ENCODE measurements at places on chromosomes 11 and 22. TPM values are rescaled to one million over a fixed set of nuclear protein-coding genes. Genes with fewer than 3 reads are reported as not detected.

The OLFML1 gene
- 32.1 TPM for total RNA-seq

The KDM4D gene
- total RNA-seq = 2.6 TPM

The C1QTNF5 gene
- 39.0 TPM for total RNA-seq

The SLC1A2 gene
- 0.88 TPM for total RNA-seq

The SPON1 gene
- 82.8 TPM for total RNA-seq

The OR51I1 gene
- 0.64 TPM for total RNA-seq

The ACRV1 gene
- total RNA-seq = not detected

The MPST gene
- total RNA-seq = 108 TPM

The ABCC8 gene
- total RNA-seq = 4.5 TPM

The ANKK1 gene
- 0.47 TPM for total RNA-seq

The LGALS12 gene
- 3.7 TPM for total RNA-seq

The CRELD2 gene
- total RNA-seq = 25.7 TPM

The SYCE3 gene
- total RNA-seq = 0.58 TPM

The ACCS gene
- 49.2 TPM for total RNA-seq

The FAM181B gene
- 5.0 TPM for total RNA-seq

The OR56B1 gene
- not detected for total RNA-seq

The IGSF9B gene
- 6.8 TPM for total RNA-seq

The TBX1 gene
- 3.9 TPM for total RNA-seq

The OR4A16 gene
- not detected for total RNA-seq
